Neural progenitor cell (in vitro differentiated cells): ENCODE measurements at places on chromosomes 12 and 14. TPM values are rescaled to one million over a fixed set of nuclear protein-coding genes. Genes with fewer than 3 reads are reported as not detected.

The NEUROD4 gene
- 0.62 and 1.8 TPM in 2 replicates for total RNA-seq

DNA sequence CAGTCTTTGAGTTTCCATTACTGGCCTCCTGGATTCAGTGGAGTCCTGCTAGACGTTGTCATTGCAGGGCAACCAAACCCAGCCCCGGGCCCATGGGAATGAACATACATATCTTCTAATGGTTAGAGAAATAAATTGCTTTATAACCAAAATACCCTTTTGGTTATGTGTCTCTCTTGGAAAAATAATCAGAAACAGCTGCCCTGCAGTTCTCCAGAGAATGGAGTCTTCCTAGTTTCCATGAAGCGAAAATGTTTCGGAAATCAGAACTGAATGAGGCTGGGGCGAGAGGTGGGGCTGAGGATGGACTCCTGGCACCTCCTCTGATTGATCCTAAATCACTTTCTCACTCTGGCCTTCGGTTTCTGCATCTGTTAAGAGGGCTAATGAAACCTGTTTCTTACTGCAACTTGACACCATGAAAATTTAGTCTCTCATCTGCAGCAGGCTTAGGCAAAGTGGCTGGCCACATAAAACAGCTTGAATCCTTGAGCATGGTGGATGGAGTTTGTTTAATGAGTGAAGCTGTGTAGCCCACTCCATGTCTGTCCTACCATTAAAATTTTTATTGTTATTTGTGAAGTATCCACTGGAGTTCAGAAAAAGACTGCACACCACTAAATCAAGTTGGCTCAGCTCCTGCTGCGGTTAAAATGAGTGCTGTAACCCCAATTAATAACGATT is 198.9 kb downstream of the CACNA1C start:
- no peak for DNase-seq

- DNase-seq: no peak
These were observed 114.0 kb upstream of the HIF1A start for GRCh38 chr14:61581340-61581739.

- DNase-seq: peak; percentile 46
These were observed 75.2 kb downstream of the CMAS start for GRCh38 chr12:22121224-22121623.

DNA sequence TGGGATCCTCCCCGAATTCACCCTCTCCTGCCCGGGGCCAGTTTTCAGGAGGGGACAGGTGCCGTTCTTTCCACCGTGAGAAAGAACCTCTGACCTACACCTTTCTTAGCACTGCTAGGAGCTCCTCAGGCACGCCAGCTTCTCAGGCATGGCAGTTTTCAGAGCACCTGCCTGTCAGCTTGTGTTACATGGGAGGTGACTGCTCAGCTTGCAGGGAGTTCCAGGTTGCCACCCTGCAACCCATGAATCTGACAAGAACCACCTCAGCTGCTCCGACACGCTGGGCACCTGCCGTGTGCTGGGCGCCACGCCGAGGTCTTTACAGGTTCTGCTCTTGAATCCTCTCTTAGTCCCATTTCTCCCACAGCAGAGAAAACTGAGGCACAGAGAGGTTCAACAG is 12.9 kb downstream of the BRI3BP start:
- DNase-seq: no peak

- peak; percentile 17 for DNase-seq
These were observed 29.3 kb downstream of the ZCRB1 start for GRCh38 chr12:42296503-42297109.

DNA sequence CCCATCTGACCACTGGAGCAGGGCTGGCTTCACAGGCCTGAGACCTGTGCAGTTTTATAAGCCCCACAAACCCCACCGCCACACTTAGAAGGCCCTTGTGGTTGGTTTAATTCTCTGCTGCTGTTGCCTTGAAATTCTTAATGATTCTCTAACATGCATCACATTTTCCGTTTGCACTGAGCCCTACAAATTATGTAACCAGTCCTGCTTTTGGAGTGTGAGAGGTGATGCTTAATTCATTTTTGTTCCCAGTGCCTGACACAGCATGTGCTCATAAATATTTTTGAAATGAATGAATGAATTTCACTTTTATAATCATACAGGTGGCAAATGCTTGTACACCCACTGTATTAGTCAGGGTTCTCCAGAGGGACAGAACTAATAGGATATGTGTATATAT is 52.8 kb upstream of the PLXNC1 start:
- no peak for DNase-seq
